Liver (tissue), 10 donors: ENCODE measurements at places on chromosomes 1 and 21.

DNA sequence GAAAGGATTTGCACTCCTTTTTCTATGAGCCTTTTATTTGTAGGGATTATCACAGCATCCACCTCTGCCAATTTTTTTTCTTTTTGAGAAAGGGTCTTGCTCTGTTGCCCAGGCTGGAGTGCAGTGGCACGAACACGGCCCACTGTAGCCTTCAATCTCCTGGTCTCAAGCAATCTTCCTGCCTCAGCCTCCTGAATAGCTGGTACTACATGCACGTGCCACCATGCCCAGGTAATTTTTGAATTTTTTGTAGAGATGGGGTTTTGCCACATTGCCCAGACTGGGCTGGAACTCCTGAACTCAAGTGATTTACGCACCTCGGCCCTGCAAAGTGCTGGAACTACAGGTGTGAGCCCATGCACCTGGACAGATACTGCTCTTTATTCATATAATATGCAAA is 2.1 kb downstream of the SAMSN1 start:
- DNase-seq, result no peak

DNA sequence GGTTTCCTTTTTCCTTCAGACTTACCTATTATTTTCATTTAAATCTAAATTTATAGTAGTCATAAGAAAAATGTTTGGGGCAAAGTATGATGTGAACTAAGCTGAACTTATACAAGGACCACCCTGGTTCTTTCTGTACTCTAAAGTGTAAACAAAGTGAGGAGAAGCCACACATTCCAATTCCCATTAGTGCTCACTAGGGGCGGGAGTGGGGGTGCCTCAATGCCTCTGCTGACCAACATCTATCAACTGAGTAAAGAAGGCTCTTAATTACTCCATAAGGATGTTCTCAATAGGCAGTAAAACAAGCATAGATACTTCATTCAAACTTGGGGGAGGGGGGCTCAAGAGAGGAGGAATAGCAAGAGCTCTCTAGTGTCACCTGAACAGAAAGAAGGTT is 151.7 kb downstream of the CDC42BPA start:
- no peak for DNase-seq

GRCh38 chr1:45721207-45721606 is 29.2 kb downstream of the IPP start:
- no peak for DNase-seq

GRCh38 chr1:10401281-10401680 is 2.4 kb downstream of the PGD start:
- no peak for DNase-seq

DNA sequence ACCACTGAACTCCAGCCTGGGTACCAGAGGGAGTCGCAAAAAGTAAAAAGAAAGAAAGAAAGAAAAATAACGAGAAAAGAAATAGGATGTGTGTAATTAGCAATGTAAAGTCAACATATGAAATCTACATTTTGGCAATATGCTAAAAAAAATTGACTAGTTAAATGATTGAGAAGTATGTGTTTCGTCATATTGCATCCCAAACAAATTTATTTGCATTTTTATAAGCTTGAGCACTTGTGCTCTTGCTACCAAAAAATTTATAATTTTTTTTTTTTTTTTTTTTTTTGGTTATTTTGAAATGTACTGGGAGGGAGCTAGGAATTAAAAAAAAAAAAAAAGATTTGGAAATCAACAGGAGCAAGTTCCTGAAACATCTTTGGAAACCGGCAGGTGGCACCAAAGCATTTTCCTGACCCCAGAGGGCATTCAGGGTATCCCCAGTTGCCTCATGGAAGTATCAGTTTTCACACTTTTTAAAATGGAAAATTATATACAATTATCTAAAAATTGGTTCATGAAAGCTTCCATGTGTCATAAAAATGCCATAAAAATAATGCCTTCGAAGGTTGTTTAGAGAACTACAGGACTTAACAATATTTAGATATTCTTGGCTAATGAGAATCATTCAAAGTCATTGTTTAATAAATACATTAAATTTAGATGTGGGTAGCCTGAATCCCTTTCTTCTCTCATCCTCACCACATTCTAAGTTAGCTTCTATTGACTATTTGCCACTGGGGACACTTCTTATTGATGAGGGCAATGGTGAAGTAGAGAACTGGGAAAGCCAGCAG is 4.8 kb upstream of the HEATR1 start:
- DNase-seq, result peak; percentile 45

GRCh38 chr1:100400404-100400803 is 48.1 kb downstream of the CDC14A start:
- no peak for DNase-seq

GRCh38 chr1:223811634-223812101 is 34.1 kb downstream of the TP53BP2 start:
- no peak for DNase-seq

GRCh38 chr1:232940262-232940661 is 10.1 kb upstream of the NTPCR start:
- DNase-seq, result no peak

GRCh38 chr1:72845381-72845780 is 563.0 kb upstream of the NEGR1 start:
- DNase-seq, result no peak

DNA sequence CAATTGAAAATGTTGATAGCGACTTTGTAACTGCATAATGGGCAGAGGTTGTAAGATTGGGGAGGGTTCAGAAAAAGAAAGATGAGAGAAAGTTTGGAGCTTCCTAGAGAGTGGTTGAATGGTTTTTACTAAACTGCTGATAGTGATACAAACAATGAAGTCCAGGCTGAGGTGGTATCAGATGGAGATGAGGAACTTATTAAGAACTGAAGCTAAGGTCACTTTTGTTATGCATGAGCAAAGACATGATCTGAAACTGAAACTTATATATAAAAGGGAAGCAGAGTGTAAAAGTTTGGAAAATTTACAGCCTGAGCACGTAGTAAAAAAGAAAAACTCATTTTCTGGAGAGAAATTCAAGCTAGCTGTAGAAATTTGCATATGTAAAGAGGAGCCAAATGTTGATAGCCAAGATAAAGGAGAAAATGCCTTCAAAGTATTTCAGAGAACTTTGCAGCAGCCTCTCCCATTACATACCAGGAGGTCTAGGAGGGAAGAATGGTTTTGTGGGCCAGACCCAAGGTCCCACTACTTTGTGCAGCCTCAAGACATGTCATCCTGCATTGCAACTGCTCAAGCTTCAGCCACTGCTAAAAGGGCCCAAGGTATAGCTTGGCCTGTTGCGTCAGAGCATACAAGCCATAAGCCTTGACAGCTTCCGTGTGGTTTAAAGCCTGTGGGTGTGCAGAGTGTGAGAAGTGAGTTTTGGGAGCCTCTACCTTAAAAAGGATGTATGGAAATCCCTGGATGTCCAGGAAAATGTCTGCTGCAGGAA is 843.9 kb downstream of the AMY1C start:
- no peak for DNase-seq

GRCh38 chr1:228312136-228312764 is 94.4 kb downstream of the TRIM11 start:
- DNase-seq, result no peak

- DNase-seq, result peak; percentile 30
Observed at GRCh38 chr21:45256021-45256911, 31.4 kb downstream of the POFUT2 start.

DNA sequence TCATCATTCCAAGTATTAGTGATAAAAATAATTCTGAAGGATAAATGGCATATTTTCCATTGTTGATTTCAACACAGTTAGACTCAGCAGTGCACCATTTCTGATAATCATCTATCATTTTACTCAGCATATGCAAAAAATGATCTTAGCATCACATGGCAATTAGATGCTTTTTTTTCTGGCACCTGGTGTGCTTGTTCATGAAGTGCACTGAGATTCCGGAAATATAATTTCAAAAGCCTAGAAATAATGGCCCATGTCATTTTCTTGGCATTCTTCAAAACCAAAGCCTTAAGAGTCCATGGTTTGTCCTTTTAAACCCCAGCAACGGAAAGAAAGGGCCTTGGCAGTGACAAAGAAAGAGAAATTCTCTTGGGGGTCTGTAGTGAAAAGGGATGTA is 278.8 kb downstream of the KIF26B start:
- no peak for DNase-seq

- DNase-seq, result no peak
Observed at GRCh38 chr1:100791586-100791985, 72.0 kb downstream of the VCAM1 start.

GRCh38 chr21:45306832-45307571 is 19.3 kb upstream of the POFUT2 start:
- no peak for DNase-seq

DNA sequence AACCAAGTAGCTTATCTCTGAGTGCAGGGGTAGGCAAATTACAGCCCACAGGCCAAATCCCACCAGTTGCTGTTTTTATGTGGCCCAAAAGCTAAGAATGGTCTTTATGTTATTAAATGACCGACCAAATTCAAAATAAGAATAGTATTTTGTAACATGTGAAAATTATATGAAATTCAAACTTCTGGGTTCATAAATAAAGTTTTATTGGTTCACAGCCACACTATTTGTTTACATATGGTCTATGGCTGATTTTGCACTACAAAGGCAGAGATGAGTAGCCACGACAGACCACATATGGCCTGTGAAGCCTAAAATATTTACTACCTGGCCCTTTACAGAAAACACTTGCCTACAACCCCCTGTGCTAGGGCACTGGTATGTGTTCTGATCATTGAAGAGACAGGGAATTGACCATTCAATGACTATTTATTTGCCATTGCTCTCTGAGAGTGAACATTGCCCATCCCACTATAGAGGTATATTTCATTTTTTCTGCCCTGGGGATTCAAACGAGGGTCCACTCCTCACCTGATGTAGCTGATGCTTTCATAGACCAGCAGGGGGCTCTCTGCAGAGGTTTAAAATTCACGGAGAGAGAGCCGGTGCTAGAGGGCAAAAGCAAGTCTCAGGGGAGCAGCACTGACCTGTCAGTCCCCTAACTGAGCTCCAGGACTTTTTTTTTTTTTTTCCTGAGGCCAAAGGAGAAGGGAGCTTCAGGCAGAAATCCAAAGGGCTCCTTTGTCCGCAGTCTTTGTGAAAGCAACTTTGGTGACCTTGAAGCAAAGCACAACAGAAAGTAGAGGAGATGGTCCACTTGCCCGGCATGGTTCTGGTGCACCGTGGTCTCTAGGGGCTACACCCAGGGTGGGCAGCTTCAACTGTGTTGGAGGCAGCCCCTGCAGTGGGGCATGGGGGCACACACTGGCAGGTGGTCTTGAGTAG is 7.3 kb upstream of the GNL2 start:
- DNase-seq, result no peak

- DNase-seq, result no peak
Observed at GRCh38 chr1:102566182-102566581, 542.1 kb downstream of the COL11A1 start.

GRCh38 chr1:10484521-10484920 is 9.8 kb downstream of the PEX14 start:
- DNase-seq, result no peak

DNA sequence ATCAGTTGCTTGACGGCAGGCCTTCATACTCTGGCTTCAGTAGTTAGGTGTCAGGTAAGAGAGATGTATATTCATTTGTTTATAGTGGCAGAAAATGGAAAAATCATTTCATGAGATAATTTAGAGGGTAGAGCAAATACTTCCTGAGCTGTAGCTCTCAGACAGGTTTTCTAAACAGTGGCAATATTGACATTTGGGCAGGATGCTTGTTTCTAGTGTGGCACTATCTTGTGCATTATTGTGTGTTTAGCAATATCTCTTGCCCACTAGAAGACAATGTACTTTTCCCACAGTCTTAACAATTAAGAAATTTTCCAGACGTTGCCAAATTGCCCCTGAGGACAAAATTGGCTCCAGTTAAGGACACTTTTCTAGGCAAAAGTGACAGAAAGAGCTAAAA is 1143.1 kb downstream of the PLA2G4A start:
- DNase-seq, result no peak

GRCh38 chr1:164561007-164561406 is 2.0 kb downstream of the PBX1 start:
- DNase-seq, result no peak

- no peak for DNase-seq
Observed at GRCh38 chr1:236181059-236181458, 38.7 kb downstream of the GPR137B start.

DNA sequence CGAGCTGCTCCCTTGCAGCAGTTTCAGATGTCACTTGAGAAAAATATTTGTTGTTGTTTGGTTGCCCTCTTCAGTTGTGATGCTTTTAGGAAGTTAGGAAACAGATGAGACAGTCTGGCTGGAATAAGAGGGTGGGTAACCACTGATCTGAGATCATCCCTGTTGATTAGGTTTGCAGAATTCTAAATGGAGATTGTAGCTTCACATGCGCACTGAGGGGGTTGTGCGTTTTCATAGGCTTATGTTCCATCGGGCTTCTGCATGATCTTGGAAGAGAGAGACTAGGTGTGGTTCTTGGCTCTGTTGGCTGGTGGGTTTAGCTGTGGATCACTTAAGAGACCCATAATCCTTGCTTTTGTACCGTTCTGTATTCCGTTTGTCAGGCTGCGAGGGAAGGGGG is 108.1 kb downstream of the CAMTA1 start:
- DNase-seq, result no peak

- DNase-seq, result no peak
Observed at GRCh38 chr1:154931940-154932487, 4.5 kb downstream of the PMVK start.

DNA sequence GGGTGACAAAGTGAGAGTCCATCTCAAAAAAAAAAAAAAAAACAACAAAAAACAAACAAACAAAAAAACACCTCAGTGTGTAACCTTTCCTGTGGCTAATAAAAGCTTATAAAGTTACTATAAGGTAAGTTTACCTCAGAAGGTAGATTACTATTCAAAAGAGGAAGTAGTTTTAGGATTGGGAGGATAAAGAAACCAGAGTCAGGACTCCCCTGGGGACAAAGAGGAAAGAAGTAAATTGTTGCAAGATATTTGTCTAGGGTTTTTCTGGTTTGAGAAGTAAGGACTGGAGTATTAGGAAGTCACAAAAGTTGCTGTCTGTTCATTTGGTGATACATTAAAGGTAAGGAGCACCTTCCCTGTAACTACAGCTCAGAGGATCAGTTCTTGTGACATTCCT is 23.8 kb upstream of the CENPF start:
- no peak for DNase-seq

- no peak for DNase-seq
Observed at GRCh38 chr1:58812926-58813325, 29.1 kb upstream of the JUN start.

DNA sequence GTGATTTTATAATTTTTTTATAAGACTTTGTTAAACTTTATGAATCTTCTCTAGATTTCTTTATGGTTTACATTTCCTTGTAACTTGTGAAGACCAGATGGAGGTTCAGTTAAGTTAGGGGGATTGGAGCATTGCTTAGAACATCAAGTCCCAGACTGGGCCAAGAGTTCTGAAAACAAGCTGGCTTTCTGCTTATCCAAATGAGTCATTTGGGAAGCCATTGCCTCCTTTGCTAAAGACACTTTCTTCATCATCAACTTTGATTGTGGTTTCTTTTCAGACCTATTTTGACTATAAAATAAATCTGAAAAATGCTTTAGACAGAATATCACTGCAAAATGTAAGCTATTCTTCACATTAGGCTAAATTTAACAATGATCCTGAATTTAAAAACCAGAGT is 446.8 kb downstream of the USP25 start:
- DNase-seq, result no peak

GRCh38 chr1:168035345-168035744 is 98.5 kb upstream of the MPC2 start:
- no peak for DNase-seq
